ENCODE measurements at places on chromosomes 4 and X.

DNA sequence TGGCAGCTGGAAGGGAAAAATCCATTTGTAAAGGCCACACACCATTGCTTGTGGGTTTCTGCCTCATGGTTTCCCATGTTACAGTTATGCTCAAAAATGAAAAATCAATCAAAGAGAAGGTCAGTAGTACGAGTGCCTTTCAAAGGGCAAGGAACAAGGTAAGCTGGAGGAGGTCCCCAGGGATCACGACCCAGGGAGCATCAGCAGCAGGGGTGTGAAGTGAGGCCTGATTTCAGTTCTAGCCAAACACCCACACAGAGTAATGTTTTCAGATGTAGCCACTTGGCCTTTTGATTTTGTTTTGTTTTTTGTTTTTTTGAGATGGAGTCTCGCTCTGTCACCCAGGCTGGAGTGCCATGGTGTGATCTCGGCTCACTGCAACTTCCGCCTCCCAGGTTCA is 69.4 kb upstream of the AFAP1 start:
- no peak for DNase-seq

GRCh38 chr4:123104310-123105025 is 182.1 kb upstream of the NUDT6 start:
- no peak for DNase-seq

DNA sequence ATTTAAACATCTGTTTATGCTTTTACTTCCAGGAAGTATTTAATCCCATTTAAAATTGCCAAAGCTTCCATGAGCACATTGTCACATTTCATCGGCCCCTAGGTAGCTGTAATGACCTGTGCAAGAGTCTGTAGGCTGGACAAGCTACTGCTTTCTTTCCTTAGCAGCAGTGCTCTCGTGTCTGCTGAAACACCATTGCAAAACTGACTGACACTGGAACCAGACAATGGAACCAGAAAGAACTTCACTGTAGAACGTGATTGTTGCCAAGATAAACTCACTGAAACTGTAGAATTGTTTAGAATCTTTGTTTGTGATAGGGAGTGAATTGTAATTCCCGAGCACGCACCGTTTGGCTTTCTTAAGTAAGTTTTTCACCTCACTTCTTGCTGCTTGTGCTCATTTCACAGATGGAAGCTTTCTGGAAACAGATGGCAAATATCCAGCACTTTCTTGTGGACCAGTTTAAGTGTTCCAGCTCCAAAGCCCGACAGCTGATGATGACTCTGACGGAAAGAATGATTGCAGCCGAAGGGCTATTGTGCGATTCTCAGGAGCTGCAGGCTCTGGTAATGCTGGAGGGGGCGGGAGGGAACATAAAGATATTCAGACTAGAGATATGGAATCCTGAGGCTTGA is 36.9 kb downstream of the EVC start:
- DNase-seq: no peak

GRCh38 chr4:15563871-15564270 is 91.3 kb downstream of the FBXL5 start:
- no peak for DNase-seq

GRCh38 chr4:102298716-102299115 is 46.6 kb downstream of the SLC39A8 start:
- DNase-seq: no peak

- no peak for DNase-seq
These were observed 5.5 kb upstream of the XIAP start for GRCh38 chrX:123854329-123854728.

DNA sequence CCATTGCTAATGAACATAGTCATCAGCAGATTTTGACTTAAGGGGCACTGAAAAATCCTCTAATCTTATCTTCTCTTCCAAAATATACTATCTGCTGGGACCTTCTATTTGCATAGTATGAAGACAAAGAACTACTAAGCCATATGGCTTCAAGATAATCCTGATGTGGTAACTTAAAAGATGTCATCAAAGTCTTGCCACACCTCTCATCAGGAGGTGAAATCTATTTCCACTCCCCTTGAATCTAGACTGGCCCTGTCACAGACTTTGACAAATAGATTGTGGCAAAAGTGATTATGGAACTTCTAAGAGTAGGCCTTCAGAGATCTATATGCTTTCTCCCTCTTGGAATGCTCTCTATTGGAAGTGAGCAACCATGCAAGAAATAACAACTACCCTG is 27.3 kb upstream of the TET2 start:
- DNase-seq: peak; percentile 45

- no peak for DNase-seq
These were observed 138.8 kb downstream of the TEX11 start for GRCh38 chrX:70769659-70770227.

DNA sequence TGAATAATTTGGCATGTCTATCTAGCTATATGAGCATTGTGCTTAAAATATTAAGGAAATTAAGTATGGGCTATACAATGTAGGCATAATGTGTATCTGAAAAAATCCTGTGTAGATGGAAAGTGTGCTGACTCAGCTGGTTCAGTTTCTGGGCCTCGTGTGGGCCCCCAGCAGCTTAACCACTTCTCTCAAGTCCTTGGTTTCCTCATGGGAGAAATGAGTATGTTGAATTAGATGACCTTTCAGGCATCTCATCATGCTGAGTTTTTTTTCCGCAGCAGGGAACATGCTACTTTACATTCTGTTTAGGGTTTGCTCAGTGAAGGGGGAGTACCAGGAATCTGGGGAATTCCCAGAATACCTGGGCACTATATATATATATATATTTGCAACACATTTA is 30.5 kb downstream of the RHOH start:
- peak; percentile 16 for DNase-seq

GRCh38 chr4:52028970-52029369 is 8.8 kb upstream of the LRRC66 start:
- no peak for DNase-seq

DNA sequence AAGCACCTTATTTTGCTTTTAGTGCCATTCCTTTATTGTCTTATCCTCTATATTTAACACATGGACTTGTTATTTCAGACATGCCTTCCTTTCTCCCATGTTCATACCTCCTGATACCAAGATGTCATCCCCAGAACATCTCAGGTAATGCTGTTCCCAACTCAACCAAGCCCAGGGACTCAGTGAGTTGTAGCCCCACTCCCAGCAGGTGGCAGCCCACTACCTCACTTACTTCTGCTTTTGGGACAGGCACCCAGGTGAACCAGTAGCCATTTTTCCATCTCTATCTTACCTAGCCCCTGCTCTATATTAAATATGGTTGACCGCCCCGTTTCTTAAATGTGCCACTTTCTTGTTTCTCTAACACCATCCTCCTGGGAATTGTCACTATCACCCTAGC is 199.0 kb downstream of the DCHS2 start:
- DNase-seq: peak; percentile 2

GRCh38 chr4:53885668-53886067 is 178.7 kb downstream of the CHIC2 start:
- no peak for DNase-seq

GRCh38 chr4:168830777-168831512 is 179.1 kb downstream of the CBR4 start:
- DNase-seq: no peak

DNA sequence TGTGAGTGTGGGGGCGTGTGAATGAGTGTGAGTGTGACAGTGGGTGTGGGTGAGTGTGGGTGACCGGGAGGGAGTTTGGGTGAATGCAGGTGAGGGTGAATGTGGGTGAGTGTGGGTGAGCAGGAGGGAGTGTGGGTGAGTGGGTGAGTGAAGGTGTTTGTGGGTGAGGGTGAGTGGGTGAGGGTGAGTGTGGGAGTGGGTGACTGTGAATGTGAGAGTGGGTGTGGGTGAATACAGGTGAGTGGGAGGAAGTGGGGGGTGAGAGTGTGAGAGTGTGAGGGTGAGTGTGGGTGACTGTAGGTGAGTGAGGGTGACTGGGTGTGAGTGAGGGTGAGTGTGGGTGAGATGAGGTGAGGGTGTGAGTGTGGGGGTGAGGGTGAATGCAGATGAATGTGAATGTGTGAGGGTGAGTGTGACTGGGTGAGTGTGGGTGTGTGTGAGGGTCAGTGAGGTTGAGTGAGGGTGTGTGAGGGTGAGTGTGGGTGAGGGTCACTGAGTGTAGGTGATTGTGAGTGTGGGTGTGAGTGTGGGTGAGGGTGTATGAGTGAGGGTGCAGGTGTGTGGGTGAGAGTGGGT is 1677.3 kb upstream of the TENM3 start:
- DNase-seq: no peak

- no peak for DNase-seq
These were observed 51.6 kb downstream of the RTL5 start for GRCh38 chrX:72080150-72080549.

DNA sequence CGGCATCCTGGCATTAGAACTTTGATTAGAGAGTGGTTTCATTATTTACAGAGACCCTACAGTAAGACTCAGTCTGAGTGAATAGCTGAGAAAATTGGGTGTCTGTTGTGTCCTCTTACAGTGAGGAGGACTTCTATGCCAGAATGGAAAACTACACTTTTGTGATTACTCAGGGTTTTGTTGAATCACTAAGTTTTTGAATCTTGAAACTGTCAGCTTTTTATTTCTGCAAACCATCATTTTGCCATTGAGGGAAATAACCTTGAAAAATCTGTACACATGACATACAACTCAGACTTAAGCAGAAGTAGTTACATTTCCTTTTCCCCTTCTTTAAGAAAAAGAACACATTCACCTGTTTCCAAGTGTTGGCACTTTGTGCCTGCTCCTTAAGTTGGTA is 117.6 kb upstream of the RASGEF1B start:
- DNase-seq: no peak

DNA sequence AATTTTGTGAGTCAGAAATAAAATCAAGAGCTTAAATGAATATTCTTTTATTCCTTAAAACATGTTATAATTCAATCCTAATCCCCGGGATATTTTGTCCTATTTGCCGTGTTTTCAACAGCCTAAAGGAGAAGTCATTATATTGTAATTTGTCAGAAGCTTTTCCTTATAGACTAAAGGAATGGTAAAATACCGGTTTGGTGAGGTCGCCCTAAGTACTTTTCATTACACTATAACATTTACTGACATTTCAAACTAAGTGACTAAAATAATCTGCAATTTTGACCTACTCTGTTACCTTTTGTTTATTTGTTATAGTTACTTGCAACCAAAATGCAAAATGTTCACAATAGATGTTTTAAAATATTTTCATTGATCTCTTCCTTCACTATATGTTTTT is 8.8 kb downstream of the DCLK2 start:
- no peak for DNase-seq

GRCh38 chr4:10084651-10085358 is 31.8 kb downstream of the WDR1 start:
- DNase-seq: no peak

- DNase-seq: peak; percentile 29
These were observed 1.8 kb upstream of the TMEM164 start for GRCh38 chrX:110000847-110001713.

- peak; percentile 56 for DNase-seq
These were observed 35.7 kb upstream of the GABRQ start for GRCh38 chrX:152601848-152602616.

DNA sequence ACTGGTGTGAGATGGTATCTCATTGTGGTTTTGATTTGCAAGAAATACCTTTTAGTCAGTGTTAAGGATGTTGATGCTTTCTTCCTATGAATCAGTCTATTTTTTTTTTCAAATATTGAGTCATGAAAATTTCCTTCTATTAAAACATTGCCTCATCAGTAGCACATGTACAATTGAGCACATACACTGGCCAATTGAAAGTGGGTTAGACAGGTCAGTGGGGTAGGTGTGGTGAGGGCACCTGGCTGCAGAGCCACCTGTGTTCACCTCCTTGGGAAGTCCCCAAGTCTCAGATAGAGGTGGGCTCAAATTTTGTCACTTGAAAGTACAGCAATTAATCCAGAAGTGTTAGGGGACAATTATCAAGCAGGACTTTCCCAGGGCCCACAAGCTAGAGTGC is 243.7 kb downstream of the SPRY1 start:
- no peak for DNase-seq

DNA sequence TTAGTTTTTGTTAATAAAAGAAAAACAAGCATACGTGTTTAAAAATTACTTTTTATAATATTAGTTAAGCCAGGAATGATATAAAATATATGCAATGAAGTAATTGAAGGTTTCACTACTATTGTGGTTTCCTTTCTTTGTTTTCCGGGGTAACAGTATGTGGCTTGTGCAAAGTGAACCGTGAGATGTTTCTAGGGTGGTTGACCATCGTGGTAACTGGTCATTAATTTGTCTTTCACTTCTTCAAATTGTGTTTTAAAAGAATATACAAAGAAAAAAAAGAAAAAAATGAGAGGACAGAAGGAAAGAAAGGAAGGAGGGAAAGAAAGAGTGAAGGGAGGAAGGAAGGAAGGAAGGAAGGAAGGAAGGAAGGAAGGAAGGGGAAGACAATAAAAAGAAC is 330.1 kb upstream of the CPXCR1 start:
- DNase-seq: no peak

DNA sequence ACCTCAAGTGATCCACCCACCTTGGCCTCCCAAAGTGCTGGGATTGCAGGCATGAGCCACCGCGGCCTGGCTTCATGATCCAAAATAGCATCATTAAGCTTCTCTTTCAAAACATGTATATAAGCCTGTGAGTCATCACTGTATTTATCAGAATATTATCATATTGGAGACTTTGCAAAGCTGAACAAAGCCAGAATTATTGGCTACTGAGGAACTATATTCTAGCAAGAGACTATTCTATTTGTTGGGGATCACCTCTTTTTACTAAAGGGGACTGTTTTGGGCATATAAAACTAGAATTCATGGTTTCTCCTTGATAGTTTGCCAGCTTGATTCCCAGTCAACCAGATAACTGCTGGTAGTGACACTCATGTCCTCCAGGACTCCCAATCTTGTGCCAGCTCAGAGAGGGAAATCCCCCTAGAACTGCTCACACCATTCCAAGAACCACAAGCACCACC is 40.1 kb downstream of the TET2 start:
- no peak for DNase-seq

- no peak for DNase-seq
These were observed 57.8 kb downstream of the ADGRA3 start for GRCh38 chr4:22458098-22458497.

DNA sequence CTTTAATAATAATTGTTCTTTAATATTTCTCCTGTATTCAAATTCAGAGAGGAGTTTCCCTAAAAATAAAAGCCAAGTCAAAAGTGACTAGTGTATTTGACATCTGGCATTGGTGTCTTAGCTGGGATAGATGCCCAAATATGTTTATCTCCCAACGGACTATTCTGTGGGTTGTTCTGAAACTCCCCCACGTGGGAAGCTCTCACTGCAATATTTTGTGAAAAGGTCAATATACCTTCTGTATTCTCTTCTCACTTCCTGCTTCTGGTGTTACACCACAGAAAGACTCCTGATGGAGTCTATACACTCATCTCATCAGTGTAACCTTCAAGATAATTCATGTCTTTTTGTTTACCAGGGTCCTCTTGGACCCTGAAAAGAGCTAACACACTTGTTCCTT is 2052.8 kb upstream of the TENM3 start:
- DNase-seq: no peak

DNA sequence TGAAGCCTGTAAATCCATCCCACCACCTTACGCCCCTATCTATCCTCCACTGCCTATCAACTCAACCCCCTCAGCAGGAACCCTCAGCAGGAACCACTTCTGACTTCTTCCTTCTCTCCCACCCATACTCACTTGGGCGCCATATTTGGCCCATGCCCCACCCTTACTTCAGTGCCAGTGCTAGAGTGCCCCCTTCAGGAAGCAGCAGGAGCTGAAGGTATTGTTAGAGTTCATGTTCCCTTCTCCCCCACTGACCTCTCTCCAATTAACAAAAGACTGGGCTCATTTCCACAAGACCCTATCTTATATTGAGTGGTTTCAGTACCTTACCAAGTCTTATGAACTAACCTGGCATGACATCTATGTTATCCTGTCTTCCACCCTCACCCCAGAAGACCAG is 363.1 kb upstream of the SLIT2 start:
- peak; percentile 8 for DNase-seq

GRCh38 chrX:19931146-19931545 is 43.7 kb upstream of the SH3KBP1 start:
- DNase-seq: no peak

GRCh38 chrX:84907324-84907968 is 96.2 kb upstream of the APOOL start:
- peak; percentile 9 for DNase-seq

Data from mesendoderm (in vitro differentiated cells).